Cortex of kidney (tissue), 1 donor: ENCODE measurements at places on chromosomes 5 and 9.

GRCh38 chr9:128225770-128226411 is 22.7 kb downstream of the DNM1 start:
- DNase-seq = no peak

DNA sequence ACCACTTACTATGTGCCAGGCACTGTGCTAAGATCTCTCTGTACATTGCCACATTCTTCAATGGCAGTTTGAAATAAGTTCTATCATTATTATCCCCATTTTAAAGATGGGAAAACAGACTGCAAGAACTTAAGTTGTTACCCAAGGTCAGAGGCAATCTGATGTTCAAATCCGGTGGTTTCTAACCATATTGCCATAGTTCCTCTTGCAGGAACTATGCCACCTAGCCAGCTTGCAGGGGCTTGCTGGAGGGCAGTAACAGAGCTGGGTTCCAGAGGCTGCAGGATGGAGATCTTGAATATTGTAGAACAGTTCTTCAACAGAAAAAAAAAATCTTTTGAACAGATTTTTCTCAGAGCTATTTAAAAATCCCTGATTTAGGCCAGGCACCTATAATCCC is 71.8 kb upstream of the TNFAIP8 start:
- no peak for DNase-seq

GRCh38 chr5:38831909-38832308 is 13.9 kb upstream of the OSMR start:
- DNase-seq = no peak

DNA sequence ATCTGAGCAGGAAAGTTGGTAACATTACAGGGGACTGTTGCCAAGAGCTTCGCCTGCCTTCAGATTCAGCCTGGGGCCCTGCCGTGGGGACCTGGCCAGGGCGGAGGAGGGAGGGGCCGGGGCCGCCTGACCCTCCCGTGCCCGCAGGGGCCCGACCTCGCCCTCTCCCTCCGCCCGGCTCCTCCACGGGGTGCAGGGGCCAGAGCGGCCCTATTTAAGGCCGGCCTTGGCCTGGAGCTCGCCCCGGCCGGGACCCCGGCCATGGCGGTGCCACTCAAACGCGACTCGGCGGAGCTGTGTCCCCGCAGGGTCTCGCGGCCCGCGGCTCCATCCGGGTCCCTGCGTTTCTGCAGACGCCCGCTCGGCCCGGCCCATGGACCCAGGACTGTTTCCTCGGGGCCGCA is 757 bp downstream of the TMEM250 start:
- no peak for DNase-seq

GRCh38 chr5:175889910-175890684 is 18.7 kb downstream of the CPLX2 start:
- no peak for DNase-seq

GRCh38 chr5:97192580-97193354 is 9.7 kb upstream of the RIOK2 start:
- no peak for DNase-seq

GRCh38 chr5:150401076-150401375 is 11.7 kb downstream of the CD74 start:
- DNase-seq = no peak

DNA sequence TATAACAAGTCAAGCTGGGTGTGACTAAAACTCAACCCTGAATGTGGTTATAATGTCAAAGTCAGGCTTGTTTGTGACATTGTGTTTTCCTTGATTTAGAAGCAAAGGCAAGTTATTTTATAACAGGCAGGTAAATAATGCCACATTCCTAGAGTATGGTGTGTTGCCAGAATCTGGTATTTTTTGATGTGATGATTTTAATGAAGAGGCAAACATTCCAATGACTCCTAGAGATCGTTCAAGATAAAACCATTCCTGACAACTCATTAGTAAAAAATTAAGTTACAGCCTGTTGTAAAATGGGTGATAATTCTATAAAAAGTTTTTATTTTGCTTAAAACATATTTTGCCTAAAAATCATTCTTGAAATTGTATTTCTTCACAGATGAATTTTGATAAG is 60.0 kb downstream of the RAB14 start:
- DNase-seq = no peak
